ENCODE measurements at places on chromosomes 6 and 20.

- no peak for DNase-seq
Measured at GRCh38 chr6:82915666-82916065, 150.0 kb downstream of the UBE3D start.

GRCh38 chr6:75892384-75892783 lies 143.3 kb downstream of the MYO6 start:
- no peak for DNase-seq

GRCh38 chr6:16585805-16586204 lies 175.5 kb downstream of the ATXN1 start:
- no peak for DNase-seq

- no peak for DNase-seq
Measured at GRCh38 chr6:29146179-29146578, 24.5 kb upstream of the OR2J2 start.

GRCh38 chr6:8556370-8557013 lies 121.1 kb upstream of the SLC35B3 start:
- no peak for DNase-seq

- DNase-seq, result no peak
Measured at GRCh38 chr20:50368813-50369224, 141.4 kb upstream of the PTPN1 start.

- no peak for DNase-seq
Measured at GRCh38 chr6:14738933-14739332, 506.9 kb upstream of the JARID2 start.

GRCh38 chr6:56860475-56860874 lies 94.4 kb upstream of the BEND6 start:
- no peak for DNase-seq

DNA sequence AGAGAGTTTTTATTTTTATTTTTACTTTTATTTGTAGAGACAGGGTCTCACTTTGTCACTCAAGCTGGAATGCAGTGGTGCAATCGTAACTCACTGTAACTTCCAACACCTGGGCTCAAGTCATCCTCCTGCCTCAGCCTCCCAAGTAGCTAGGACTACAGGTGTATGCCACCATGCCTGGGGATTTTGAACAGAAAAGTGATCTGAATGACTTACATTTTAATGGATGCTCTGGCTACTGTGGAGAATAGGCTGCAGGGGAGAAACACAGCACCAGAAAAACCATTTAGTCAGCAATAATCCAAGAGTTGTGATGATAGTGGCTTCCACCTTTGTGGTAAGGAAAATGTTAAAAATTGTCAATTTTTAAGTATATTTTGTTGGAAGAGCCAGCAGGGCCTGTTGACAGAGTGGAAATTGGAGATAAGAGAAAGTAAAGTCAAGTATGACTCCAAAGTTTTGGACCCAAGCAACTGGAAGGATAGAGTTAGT lies 106.0 kb upstream of the LOC128125822 start:
- no peak for DNase-seq

DNA sequence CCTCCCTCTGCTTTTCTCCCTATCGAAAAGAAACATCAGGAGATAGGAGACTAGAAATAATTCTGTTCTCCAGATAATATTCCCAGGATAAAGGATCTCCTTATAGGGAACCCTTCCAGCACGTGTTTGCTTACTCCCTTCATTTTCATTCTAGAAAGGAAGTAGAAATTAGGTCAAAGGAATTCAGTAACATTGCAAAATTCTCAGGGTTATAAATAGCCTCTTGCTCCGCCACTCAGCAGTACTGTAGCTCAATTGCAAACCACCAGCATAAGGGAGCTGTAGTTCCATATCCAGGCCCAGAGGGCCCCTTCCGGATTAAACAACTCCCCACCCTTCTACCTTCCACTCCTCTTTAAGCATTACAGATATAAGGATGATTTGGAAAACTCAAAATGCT lies 6.2 kb downstream of the ELMO2 start:
- no peak for DNase-seq
